ENCODE measurements at places on chromosomes 2 and 18. TPM values are rescaled to one million over a fixed set of nuclear protein-coding genes. Genes with fewer than 3 reads are reported as not detected.

The UGT1A6 gene
- total RNA-seq, result not detected

The KCNG3 gene
- total RNA-seq, result not detected

The TMEM37 gene
- not detected for total RNA-seq

The LINC00305 gene
- not detected for total RNA-seq

Data from T-helper 1 cell treated with Interleukin-12 subunit alpha and Interleukin-12 subunit beta and Interleukin-4 antibody, amounts not matched to agents 30 ng/mL and 1 ng/mL, for 36 hours (primary cell).